ENCODE measurements at places on chromosomes 11 and 22.

GRCh38 chr11:122733318-122733717 lies 77.8 kb downstream of the UBASH3B start:
- peak; percentile 96 for DNase-seq

GRCh38 chr22:23099531-23099804 lies 29.1 kb downstream of the GNAZ start:
- DNase-seq, result no peak

DNA sequence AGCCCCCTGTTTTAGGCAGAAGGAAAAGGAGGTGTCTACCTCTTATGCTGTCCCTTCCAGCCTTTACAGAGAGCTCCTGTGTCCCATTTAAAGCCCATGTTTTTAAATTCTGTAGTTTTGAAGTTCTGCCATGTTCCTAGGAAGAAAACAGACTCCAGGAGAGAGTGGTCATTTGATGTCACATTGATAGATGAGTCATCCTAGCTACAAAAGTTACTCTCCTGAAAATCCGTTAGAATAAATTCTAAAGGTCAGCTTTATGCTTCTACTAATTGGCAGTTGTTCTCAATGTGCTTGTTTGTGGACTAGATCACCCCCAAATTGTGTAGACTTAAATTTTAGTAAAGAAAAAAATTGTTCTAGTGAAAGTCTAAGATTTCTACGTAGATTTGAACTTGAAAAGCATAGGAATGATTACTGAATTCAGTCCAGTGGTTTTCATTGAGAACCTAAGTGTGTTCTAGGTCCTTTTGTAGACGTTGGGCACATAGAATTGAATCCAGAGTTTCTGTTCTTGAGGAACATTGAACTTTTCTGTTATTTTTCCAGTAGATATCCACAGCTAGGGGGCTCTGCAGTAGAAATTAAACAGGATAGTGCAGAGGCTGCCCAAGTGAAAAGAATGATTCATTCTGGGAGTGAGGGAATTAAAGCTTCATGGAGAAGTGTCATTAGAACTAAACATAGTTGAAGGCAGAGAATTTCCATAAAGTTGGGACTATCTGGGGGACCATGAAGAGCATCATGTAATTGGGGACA lies 140.6 kb upstream of the RASSF10 start:
- no peak for DNase-seq

DNA sequence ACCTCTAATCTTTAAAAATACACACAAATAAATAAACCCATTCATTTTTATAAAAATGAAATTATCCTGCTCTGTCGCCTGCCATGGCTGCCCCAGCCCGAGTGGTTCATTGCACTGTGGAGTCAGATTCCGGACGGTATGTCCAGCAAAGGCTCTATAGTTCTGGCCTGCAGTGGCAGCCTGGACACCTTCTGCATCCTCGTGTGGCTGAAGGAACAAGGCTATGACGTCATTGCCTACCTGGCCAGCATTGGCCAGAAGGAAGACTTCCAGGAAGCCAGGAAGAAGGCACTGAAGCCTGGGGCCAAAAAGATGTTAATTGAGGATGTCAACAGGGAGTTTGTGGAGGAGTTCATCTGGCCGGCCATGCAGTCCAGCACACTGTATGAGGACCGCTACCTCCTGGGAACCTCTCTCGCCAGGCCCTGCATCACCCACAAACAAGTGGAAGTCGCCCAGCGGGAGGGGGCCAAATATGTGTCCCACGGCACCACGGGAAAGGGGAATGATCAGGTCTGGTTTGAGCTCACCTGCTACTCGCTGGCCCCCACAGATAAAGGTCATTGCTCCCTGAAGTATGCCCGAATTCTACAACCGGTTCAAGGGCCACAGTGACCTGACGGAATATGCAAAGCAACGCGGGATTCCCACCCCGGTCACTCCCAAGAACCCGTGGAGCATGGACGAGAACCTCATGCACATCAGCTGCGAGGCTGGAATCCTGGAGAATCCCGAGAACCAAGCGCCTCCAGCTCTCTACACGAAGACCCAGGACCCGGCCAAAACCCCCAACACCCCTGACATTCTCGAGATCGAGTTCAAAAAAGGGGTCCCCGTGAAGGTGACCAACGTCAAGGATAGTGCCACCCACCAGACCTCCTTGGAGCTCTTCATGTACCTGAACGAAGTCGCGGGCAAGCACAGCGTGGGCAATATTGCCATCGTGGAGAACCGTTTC lies 158.2 kb upstream of the GUCY1A2 start:
- DNase-seq, result no peak

DNA sequence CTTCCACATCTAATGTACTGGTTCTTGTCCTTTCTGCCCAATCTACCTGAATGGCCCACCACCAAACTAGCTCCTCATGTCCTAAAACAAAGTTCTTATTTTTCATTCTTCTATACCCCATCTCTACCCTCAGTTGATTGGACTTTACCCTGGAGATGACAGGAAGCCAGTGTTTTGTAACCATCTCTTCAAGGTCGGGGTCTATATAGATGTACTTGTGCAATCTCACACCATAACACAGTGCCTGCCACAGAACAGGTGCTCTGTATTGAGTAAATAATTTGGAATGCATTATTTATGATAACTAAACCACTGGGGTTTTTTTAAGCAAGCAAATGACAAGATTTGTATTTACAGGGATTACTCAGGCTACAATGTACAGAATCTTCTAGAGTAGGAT lies 76.7 kb upstream of the FAM181B start:
- DNase-seq, result no peak

- no peak for DNase-seq
Measured at GRCh38 chr22:41917903-41918791, 3.3 kb upstream of the SHISA8 start.

DNA sequence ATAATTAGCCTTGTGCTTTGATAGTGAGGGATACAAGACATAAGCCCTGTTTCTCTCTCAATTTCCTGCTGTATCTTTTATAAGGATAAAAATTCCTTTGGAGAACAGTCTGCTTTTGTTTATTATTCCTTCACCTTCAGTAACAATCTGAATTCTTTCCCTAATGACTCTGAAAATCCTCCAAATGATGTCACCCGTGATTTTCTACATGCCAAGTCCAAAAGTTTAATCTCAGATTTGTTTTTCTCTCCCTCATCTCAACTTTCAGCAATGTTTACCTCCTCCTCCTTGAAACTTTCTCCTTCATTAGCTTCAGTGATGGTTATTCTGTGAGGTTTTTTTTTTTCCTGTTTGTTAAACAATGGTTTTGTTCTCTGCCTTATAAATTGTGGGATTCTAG lies 2.2 kb downstream of the OR51E2 start:
- no peak for DNase-seq

GRCh38 chr11:27553186-27553585 lies 46.6 kb upstream of the LIN7C start:
- DNase-seq, result no peak

GRCh38 chr11:119480380-119481020 lies 57.5 kb upstream of the THY1 start:
- DNase-seq, result no peak

GRCh38 chr11:15179167-15179566 lies 64.4 kb downstream of the INSC start:
- DNase-seq, result no peak

DNA sequence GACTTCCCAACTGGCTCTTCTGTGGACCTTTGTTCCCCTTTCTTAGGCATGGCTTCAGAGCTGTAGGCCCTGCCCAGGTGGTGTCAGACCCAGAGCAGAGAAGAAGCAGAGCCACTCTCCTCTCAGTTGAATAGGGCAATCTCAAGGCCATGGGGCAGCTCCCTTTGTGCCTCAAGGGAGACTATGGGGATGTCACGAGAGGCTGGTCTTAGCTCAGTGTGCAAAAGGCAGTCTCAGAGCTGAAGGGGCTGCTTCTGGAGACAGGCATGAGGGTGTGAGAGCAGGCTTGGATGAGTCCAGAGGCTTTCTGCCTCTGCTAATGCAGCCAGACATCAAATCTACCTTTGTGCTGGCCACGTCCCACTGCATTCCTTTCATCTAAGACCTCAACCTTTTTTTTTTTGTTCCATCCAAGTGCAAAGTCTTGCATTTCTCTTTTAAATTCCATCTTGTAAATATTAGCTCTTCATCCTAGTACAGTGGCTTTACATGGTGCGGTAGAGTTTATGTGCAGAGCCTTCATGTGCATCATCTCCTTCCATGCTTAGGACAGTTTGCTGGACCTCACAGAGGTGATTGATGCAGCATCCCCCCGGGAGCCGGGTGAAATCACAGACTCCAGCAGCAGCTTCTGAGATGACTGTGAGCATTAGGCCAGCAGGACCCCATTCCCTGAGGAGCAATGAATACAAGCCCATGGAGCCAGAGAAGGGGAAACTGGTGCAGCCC lies 34.2 kb upstream of the FCHSD2 start:
- no peak for DNase-seq

DNA sequence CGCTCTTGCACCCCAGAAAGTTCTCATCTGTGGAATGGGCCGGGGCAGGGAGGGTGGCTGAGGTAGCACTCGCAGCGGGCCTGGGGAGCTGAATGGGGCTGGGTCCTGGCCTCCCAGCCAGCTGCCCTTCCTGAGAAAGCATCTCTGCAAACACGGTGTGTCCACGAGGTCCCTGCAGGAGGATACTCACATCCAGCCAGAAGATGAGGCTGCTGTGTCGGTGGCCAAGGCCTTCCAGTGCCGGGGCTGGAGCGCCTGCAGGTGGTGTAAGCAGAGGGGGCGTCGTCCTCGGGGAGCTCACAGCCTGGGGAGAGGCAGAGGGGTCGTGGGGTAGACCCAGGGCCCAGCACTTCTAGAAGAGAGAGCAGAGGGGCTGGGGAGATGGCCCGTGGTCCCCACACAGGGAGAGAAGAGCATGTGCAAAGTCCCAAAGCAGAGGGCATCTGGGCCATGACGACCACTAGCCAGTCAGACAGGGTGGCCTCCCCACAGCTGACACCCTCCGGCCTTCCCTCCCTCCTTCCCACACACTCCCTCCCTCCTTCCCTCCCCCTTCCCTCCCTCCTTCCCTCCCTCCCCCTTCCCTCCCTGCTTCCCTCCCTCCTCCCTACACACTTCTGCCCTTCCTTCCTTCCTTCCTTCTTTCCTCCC lies 97.9 kb downstream of the WNT7B start:
- peak; percentile 50 for DNase-seq

DNA sequence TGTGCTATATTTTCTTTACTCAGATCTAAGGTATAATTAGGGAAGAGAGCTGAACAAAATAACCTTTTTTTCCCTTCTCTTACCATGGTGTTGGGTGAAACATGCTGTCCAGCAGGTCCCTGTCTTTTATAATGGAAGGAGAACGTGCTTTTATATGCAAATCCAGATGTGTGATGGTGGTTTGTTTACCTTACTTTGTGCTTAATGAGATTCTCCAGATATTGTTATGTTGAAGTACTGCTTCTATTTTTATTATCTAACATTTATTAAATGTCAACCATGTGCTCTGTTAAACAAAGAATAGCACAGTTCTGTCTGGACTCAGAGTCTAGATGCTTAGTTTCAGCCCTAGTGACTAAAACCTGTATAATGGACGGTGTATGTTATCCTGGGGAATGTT lies 10.1 kb upstream of the GRIK4 start:
- DNase-seq, result no peak

DNA sequence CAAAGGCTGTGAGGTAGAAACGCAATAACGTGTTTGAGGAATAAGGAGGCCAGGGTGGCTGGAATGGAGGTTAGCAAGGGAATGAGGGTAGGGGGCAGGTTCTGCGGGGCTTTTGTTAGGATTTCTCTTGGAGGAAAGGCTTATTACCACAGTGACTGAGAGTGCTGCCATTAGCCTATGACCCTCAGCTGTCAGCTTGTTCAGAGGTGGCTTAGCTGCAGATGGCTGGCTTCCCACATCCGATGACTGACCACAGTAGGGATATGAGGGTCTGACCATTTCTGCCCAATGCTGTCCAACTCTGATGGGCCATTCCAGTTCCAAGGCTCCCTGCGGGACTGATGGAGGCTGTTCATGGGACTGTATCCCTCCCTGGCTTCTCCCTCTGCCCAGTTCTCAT lies 181.8 kb downstream of the MIAT start:
- no peak for DNase-seq

GRCh38 chr22:36339171-36340065 lies 48.3 kb downstream of the MYH9 start:
- no peak for DNase-seq

GRCh38 chr22:23437779-23438178 lies 142.3 kb downstream of the IGLL1 start:
- no peak for DNase-seq

DNA sequence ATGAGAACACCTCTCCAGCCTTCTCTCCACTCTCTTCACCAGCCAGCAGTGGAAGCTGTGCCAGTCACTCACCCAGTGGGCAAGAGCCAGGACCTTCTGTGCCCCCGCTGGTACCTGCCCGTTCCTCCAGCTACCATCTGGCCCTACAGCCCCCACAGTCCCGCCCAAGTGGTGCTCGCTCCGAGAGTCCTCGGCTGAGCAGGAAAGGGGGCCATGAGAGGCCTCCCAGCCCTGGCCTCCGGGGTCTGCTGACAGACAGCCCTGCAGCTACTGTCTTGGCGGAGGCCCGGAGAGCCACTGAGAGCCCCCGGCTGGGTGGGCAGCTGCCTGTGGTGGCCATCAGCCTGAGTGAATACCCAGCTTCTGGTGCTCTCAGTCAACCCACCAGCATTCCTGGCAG lies 20.2 kb downstream of the PHLDB1 start:
- no peak for DNase-seq

GRCh38 chr11:76669901-76670484 lies 554 bp downstream of the LRRC32 start:
- DNase-seq, result no peak

DNA sequence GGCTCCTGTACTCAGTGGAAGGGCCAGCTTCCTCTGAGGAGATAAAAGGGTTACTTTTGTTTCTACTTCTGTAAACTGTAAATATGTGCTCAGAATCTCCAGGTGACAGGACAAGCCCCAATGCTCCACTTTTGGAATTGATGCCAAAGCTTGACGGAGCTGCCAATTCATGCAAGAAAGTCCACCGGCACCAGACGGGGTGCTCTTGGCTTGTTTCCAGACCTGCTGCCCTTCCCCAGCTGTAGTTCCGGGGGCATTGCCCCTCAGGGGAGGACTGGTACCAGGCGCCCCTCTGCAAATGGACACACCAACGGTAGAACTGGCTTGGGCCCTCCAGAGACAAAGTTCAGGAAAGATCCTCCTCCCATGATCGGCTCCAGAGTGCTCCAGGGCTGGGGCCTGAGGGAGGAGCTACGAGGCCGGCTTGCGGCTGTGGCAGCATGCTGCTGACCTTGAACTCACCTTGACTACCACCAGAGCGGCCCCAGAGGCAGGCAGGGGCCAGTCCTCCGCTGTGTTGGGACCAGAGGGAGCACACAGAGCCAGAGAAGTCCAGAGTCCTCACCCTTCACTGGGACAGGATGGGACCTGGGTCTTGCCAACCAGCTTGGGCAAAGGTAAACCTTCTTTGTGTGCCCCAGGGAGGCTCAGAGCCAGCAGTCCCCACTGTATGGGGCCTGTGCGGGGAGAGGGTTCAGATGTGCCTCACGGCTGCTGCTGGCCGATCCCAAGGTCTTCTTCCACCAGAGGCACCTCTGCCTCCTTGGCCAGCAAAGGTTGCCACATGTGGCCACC lies 17.8 kb upstream of the OAF start:
- no peak for DNase-seq

- DNase-seq, result peak; percentile 16
Measured at GRCh38 chr22:44085743-44086270, 61.7 kb downstream of the PARVB start.

DNA sequence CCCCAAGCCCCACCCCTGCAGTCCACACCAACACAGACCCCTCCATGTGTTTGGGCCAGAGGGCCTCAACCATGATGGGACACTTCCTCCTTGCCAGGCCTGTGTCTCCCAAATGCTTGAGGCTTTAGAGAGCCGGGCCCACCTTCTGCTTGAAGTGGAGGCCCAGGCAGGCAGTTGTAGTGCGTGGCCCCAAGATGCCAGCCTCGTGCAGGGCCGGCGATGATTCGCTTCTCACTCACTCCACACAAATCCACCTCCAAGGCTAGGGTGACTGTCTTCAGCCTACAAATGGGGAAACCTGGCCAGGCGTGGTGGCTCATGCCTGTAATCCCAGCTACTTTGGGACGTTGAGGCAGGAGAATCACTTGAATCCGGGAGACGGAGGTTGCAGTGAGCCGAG lies 5.7 kb downstream of the PRR5 start:
- DNase-seq, result no peak

Measured in NCI-H1105 (cell line).